GM10248 (cell line): ENCODE measurements at places on chromosomes 1 and 21.

DNA sequence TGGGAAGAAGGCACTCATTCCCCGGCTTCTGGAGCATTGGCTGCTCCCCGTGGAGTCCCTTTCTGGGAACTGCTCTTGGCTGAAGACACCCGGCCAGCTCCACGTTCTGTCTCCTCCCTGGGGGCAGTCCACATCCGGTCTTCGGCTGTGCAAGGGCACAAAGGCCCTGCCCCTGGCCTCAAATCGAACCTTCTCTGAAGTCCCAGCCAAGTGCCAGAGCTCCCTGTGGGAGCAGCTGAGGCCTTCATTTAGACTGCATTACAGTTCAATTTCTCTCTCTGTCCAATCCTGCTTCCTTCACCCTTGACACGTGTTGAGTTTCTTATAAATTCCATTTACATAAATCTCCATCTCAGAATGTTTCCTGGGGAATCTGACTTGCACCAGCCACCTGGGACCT, 132.9 kb upstream of the POU3F1 start:
- DNase-seq: no peak

- no peak for DNase-seq
These were observed 2.0 kb downstream of the LORICRIN start for GRCh38 chr1:153261281-153262069.

GRCh38 chr1:79293611-79294010, 287.1 kb upstream of the ADGRL4 start:
- DNase-seq: no peak

DNA sequence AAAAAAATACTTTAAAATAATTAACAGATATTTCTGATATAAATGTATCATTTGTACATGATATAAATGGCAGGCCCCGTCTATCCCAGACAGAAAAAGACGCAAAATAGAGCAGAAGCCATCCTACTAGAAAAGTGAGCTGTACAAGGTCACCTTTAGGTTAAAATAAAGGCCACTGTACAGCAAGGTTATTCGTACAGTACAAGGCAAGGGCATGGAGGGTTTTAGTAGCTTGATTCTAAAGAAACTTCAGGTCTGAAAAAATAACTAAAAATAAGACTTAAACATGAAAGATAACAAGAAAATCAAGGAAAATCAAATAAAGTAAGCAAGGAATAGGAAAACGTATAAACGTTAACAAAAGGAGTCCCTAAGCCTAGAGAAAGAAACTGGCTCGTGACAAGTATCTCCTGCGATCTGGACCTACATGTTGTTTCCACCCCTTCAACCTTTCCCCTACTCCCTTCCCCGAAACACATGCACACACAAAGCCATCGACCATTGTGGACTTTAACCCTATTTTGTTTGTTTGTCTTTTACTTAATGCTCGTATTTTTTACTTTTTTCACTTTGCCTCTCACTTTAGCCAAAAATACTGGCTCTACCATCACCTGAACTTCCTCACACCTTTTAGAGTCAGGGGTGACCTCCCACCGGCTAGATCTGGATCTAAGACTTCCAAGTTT, 26.5 kb upstream of the SLC30A10 start:
- DNase-seq: no peak

GRCh38 chr1:61741711-61742619, at the start of gene PATJ:
TSS of gene PATJ (plus strand) at chr1:61742480. CDS start at chr1:61762893, 20,413 bp downstream.
- peak; percentile 88 for DNase-seq

DNA sequence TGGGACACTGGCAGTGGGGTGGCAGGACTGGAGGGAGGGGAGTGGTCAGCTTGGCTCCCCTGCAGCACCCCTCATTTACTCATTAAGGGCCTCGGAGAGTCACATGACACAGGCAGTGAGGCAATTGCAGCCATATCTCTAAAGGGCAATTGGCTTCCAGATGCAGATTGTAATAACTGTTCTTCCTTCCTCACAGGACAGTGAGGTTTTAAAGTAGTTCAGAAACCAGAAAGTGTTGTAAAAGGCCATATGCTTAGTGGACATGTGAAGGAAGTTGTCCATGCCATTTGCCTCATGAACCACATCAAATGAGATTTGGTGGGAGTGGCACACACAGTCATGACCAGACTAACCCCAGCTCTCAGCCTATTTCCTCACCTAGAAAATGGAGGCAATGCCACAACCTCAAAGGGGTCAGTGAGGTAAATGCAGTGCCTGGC, 11.1 kb downstream of the MTX1 start:
- peak; percentile 37 for DNase-seq

DNA sequence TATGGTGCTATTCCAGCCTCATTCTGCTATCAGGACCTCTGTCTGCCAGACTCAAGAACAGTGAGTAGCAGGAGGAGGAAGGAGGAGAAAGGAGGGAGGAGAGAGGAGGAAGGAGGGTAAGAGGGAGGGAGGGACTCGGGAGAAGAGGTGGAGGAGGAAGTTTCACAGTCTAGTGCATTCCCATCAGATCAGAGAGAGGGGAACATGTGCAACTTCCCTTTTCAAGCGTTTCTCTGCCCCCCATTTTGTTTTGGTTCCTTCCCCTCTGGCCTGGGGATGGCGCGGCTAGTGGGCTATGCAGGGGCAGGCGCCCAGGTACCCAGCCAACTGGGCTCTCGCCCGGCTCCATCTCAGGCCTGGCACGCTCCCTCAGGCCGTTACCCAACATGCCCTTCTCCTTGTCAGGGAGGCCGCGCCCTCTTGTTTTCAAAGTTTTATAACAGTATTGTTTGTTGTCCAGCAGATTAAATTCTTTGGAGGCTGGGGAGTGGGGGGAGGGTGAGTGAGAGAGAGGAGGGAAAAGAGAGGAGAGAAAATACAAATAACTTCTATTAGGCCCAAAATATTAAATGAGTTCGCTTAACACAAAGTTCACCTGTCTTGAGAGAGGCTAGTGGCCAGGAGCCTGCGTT, 56.0 kb downstream of the CD46 start:
- no peak for DNase-seq

DNA sequence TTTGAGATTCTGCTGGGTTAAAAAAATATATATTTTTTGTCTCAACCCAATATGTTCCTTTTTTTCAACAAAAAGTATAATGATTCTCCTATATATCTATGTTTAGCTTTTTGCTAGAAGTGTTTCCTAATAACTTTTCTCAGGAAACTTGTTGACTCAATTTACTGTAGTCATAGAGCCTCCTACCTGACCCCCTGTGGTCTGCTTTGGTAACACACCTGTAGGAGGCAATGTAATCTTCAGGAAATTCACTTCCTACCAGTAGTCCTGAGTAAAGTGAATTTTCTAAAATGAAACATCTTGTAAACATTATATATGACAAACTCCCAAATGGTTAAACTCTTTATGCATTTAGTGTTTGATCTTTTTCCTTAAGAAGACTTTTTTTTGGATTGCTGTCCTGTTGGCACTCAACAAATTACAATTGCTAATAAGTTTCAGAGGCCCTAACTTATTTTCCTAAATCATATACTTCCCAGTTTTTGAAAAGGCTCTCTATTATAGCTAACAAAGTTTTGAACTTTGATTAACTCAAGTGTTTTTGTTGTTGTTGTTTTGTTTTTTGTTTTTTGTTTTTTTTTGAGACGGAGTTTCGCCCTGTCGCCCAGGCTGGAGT, 118.3 kb downstream of the OLFML2B start:
- DNase-seq: peak; percentile 31

- DNase-seq: no peak
These were observed 288.3 kb upstream of the AJAP1 start for GRCh38 chr1:4366091-4366490.
